ENCODE measurements at places on chromosomes 16 and 17. TPM values are rescaled to one million over a fixed set of nuclear protein-coding genes. Genes with fewer than 3 reads are reported as not detected.

Gene UMOD
- polyA plus RNA-seq, result not detected

- no peak for DNase-seq
Observed at GRCh38 chr16:56286809-56287208, 95.5 kb downstream of the GNAO1 start.

GRCh38 chr16:71198408-71198807 lies 32.1 kb downstream of the HYDIN start:
- DNase-seq, result no peak

DNA sequence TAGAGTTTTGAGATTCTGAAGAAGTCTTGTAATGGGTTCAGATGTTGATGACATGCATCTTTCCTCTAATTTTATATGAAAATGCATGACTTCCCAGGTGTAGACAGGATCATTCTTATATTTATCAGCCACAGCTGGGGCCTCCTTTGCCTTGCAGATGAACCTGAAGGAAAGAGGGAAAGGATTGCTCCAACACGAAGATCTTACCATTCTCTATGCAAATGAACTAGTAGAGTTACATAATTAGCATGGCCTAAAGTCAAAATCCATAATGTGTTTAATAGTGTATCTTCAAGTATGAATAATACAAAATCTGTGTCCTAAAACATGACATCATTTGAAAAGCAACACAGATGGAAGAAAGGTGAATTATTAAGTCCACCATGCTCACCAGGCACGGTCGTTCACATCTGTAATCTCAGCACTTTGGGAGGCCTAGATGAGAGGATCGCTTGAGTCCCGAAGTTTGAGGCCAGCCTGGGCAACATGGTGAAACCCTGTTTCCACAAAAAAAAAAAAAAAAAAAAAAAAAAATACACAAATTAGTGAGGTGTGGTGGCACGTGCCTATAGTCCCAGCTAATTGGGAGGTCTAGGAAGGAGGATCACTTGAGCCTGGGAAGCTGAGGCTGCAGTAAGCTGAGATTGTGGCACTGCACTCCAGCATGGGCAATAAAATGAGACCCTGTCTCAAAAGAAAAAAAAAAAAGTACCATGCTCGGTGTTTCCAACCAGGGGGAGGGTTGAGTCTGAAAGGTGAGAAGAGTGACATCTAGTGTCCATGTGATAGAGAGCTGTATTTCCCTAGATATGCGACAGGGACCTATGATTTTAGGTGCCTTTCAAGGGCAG lies 6.3 kb downstream of the VWA3A start:
- DNase-seq, result no peak
